Dermis blood vessel endothelial cell (primary cell): ENCODE measurements at places on chromosomes 4 and X. TPM values are rescaled to one million over a fixed set of nuclear protein-coding genes. Genes with fewer than 3 reads are reported as not detected.

SPRY1 gene
- total RNA-seq: 27.2 and 43.7 TPM in 2 replicates

ADGRG4 gene
- total RNA-seq: under 0.01 TPM in 1 of 2 replicates, not detected in the other

FRG2 gene
- not detected in 2 replicates for total RNA-seq

CAPN6 gene
- total RNA-seq: not detected in 2 replicates

GRCh38 chr4:145957302-145957701 is 18.7 kb upstream of the ZNF827 start:
- no peak for DNase-seq

- no peak for DNase-seq
Observed at GRCh38 chr4:107800706-107801105, 24.0 kb upstream of the SGMS2 start.

DNA sequence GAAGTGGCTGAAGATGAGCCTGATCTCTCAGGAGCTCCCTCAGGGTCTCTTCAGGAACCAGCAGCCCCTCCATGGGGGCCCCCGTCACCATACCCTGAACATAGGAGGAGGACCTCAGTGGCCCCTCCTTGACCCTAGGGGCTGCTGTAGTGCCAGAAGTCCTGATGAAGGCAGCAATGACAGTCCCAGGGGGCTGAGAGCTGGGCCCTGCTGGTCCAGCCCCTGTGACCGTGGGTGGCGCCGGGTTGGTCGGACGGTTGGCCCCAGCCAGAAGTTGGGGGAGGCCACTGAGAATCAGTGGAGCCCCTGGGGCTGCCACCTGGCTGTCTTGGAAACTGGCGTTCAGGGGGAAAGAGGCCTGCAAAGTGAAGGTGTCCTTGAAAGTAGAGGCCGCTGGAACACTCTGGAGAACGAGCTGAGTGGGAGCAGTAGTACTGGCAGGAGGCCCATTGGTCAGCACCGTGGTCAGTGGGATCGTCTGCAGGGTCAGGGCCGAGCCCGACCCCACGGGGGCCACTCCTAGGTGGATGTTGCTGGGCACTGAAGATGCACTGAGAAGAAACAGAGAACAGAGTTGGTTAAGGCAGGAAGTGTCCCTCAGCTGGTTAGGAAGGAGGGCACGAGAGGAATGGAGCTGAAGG is 43.2 kb downstream of the ELF4 start:
- no peak for DNase-seq

GRCh38 chrX:38726612-38727011 is 74.6 kb upstream of the MID1IP1 start:
- DNase-seq: no peak

- DNase-seq: peak; percentile 90
Observed at GRCh38 chr4:1347410-1347864, 429 bp downstream of the UVSSA start.

GRCh38 chrX:30364229-30364628 is 55.0 kb upstream of the NR0B1 start:
- DNase-seq: no peak

GRCh38 chrX:73977542-73978169 is 326.3 kb upstream of the ZCCHC13 start:
- no peak for DNase-seq
